ENCODE measurements at places on chromosomes 3 and 15. TPM values are rescaled to one million over a fixed set of nuclear protein-coding genes. Genes with fewer than 3 reads are reported as not detected.

The RLBP1 gene
- not detected for total RNA-seq

The TM4SF18 gene
- total RNA-seq, result not detected

The CHRFAM7A gene
- total RNA-seq, result 0.33 TPM

The SH2D7 gene
- total RNA-seq, result not detected

GRCh38 chr3:167489571-167489970 lies 15.7 kb upstream of the SERPINI2 start:
- H3K27ac ChIP-seq, result no peak overlapping the region
- H3K27me3 ChIP-seq, result no peaks in the 10 kb centered on the region
- no peak for DNase-seq
- no peak overlapping the region for H3K4me3 ChIP-seq

GRCh38 chr3:65101450-65101849 lies 413.6 kb upstream of the ADAMTS9 start:
- no peaks in the 10 kb centered on the region for H3K36me3 ChIP-seq
- no peak overlapping the region for H3K4me3 ChIP-seq
- DNase-seq, result no peak
- no peak overlapping the region for H3K27ac ChIP-seq
- H3K4me1 ChIP-seq, result no peaks in the 10 kb centered on the region

GRCh38 chr3:187251599-187251998 lies 39.9 kb downstream of the MASP1 start:
- H3K4me3 ChIP-seq, result no peak overlapping the region
- no peaks in the 10 kb centered on the region for H3K36me3 ChIP-seq
- H3K4me1 ChIP-seq, result peaks cover 11% of the 10 kb centered on the region
- no peak overlapping the region for H3K27ac ChIP-seq

- no peaks in the 10 kb centered on the region for H3K36me3 ChIP-seq
- no peak overlapping the region for H3K27ac ChIP-seq
- no peak overlapping the region for H3K4me3 ChIP-seq
- H3K4me1 ChIP-seq, result no peaks in the 10 kb centered on the region
Observed at GRCh38 chr15:67571648-67572415, 29.3 kb downstream of the MAP2K5 start.

- no peak overlapping the region for H3K27ac ChIP-seq
- no peaks in the 10 kb centered on the region for H3K27me3 ChIP-seq
- no peaks in the 10 kb centered on the region for H3K36me3 ChIP-seq
Observed at GRCh38 chr3:30309961-30310954, 296.1 kb upstream of the TGFBR2 start.

DNA sequence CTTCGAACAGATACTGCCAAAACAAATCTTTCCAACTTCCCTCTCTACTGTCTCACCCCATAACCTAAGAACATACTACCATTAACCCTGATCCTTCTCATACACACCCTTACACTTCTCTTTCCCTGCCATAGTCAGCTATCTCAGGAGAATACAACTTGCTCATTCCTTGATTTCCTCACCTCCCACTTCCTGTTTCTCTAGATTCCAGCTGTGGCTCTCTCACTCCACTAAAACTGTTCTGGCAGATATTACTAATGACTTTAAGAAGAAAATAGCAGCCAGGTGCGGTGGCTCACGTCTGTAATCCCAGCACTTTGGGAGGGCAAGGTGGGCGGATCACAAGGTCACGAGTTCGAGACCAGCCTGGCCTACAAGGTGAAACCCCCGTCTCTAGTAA lies 4.6 kb downstream of the LSG1 start:
- DNase-seq, result no peak
- no peak overlapping the region for H3K27ac ChIP-seq
- no peak overlapping the region for H3K4me3 ChIP-seq

DNA sequence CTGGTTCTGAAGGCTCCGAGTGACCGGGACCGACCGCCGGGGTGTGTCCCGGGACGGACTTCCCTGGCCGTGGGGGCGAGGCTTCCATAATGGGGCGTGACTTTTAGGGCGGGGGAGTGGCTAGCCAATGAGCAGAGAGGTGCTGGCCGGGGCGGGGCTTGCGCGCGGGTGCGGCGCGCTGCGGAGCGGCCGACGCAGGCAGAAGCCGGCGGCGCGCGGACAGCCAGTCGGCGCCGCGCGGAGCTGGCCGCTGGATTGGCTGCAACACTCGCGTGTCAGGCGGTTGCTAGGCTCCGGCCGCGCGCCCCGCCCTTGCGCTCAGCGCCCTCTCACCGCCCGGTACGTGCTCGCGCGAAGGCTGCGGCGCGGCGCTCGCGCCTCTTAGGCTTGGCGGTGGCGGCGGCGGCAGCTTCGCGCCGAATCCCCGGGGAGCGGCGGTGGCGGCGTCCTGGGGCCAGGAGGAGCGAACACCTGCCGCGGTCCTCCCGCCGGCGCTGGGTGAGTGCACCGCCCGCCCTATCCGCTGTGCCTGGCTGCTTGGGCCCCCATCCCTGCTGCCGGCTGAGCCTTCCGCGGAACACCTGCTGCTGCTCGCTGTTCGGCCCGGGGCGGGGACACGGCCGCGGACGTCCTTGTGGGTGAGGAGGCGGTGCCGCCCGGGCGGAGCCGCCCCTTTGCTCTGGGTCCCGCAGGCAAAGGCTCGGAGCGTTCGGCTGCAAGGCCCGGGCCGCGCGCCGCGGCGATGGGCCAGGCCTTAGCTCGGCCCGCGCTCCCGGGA lies at the start of gene DAG1:
Gene DAG1 (plus strand): TSS at position 332 of the 778 bp plus-strand sequence. CDS start 40,268 bp downstream, outside the sequence.
- no peaks in the 10 kb centered on the region for H3K27me3 ChIP-seq
- peaks cover 26% of the 10 kb centered on the region for H3K4me1 ChIP-seq
- peak within 1 kb of the TSS; percentile 87 for H3K27ac ChIP-seq
- no peaks in the 10 kb centered on the region for H3K36me3 ChIP-seq

DNA sequence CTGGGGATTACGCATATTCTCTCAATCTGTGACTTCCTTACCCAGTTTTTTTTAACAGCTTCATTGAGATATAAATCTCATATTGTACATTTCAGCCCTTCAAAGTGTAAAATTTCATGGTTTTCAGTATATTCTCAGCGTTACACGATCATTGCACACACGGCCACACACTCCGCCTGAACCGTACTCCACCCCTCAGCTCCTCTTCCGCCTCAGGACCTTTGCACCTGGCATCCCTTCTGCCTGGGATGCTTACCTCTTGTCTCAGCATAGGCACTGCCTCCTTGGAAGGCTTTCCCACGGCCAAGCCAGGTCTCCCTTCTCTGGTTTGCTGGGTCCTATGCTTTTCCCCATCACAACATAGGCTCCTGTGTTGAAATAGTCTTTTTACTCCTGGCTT lies 57.4 kb upstream of the NR2C2 start:
- peaks cover 28% of the 10 kb centered on the region for H3K4me1 ChIP-seq
- H3K4me3 ChIP-seq, result no peak overlapping the region
- no peak overlapping the region for H3K27ac ChIP-seq
- H3K27me3 ChIP-seq, result no peaks in the 10 kb centered on the region
- no peaks in the 10 kb centered on the region for H3K36me3 ChIP-seq
